SK-MEL-5 (cell line): ENCODE measurements at places on chromosomes 2 and 18. TPM values are rescaled to one million over a fixed set of nuclear protein-coding genes. Genes with fewer than 3 reads are reported as not detected.

- DNase-seq: no peak
Measured at GRCh38 chr2:16614314-16614860, 51.2 kb downstream of the CYRIA start.

DNA sequence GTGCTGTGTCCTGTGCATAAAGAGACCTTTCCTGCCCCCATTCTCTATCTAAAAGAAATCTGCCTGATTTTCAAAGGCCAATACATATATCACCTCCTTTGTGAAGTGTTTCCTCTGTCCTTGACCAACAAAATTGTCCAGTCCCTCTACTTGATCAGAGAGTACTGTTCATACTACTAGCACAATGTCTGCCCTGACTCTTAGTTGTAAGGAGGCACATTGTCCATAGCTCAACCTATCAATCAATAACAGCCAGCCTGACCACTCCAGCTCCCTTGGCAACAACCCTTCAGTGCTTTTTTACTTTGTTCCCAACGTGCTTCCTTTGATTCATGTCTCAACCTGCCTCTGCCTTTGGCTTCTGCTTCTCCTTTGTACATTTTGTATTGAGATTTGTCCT lies 398.9 kb downstream of the TRIB2 start:
- DNase-seq: no peak

DNA sequence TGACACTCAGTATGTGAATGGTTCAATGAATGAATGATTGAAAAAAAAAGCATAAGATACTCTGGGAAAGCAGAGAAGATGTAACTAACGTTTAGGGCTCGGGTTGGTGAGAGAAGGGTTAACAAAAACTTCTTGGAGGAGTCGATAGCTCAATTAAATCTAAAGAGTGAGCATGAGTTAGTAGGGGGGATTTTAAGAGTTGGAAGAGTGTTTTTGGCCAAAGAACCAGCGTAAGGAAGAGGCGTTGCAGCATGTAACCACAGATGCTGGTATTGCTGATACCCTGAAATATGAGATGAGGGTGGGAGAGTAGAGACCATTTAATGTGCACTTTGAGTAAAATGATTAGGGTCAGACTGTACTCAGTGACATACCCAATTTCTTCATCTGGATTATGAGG lies 14.5 kb downstream of the ARHGAP28 start:
- DNase-seq: no peak

DNA sequence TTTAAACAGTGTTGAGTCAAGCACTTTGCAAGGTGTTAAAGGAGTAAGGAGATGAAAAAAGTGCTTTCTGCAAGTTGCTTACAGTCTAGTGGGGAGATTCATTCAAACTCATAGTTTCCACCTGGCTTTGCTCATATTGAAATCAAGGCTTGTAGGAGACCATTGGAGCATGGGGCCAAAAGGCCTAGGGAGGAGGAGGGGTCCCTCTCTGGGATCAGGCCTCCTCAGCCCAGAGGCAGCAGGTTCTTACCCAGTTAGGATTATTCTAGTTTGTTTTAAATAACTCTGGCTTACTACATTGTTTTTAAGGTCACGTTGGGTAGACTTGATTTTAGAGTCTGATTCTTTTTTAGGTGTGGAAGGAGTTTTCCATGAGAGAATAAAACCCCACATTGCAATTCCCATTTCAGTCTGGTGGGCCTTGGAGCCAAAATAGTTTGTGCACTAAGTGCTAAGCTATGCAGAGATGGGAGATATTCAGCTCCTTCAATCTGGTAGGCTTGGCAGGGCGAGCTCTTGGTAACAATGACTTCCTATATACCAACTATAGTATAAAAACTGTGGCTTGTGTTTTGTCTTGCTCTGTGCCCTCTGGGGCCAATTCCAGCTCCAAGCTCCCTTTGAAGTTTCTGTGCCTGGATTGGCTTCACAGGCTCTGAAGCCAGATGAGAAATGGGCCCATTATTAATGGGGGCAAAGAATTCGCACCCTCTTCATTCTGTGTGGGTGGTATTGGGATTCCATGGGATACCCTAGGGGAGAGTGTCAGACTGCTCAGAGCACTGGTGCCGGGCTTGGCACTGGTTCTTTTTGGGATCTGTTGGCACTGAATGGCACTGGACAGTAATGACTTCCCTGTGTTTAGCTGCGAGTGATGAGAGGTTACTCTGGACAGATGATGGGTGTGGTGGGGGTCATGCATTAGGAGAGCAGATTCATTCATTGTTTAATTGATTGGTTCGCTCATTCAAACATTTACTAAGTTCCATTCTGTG lies 301.1 kb downstream of the MYCN start:
- no peak for DNase-seq

- DNase-seq: no peak
Measured at GRCh38 chr18:35334212-35334611, 10.0 kb downstream of the ZNF24 start.

Gene LBX2
- total RNA-seq: 7.7 and 14.9 TPM in 2 replicates

Gene C2orf92
- total RNA-seq: 0.19 and 0.21 TPM in 2 replicates

Gene COMMD1
- total RNA-seq: 51.2 and 54.1 TPM in 2 replicates
